ENCODE measurements at places on chromosomes 13 and 19.

DNA sequence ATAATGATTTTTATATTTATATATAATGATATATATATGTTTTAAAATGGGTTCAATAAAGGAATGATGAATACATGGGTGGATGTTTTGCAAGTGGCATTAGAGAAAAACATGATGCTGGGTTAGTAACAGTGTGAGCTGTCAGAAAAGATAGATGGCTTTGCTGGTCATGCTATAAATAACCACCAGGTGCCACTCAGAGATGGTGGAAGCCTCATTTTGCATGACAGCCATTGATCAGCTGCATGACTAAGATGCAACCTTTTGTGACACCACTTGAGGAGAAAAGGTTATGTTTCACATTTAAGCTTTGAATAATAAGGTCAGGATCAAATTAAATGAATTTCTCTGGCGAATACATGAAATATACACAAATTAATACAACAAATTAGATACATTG is 737.7 kb downstream of the PCDH9 start:
- DNase-seq = no peak

GRCh38 chr19:33795370-33796163 is 1.1 kb upstream of the KCTD15 start:
- DNase-seq = peak; percentile 39

GRCh38 chr13:43057653-43058317 is 34.4 kb downstream of the DNAJC15 start:
- no peak for DNase-seq

DNA sequence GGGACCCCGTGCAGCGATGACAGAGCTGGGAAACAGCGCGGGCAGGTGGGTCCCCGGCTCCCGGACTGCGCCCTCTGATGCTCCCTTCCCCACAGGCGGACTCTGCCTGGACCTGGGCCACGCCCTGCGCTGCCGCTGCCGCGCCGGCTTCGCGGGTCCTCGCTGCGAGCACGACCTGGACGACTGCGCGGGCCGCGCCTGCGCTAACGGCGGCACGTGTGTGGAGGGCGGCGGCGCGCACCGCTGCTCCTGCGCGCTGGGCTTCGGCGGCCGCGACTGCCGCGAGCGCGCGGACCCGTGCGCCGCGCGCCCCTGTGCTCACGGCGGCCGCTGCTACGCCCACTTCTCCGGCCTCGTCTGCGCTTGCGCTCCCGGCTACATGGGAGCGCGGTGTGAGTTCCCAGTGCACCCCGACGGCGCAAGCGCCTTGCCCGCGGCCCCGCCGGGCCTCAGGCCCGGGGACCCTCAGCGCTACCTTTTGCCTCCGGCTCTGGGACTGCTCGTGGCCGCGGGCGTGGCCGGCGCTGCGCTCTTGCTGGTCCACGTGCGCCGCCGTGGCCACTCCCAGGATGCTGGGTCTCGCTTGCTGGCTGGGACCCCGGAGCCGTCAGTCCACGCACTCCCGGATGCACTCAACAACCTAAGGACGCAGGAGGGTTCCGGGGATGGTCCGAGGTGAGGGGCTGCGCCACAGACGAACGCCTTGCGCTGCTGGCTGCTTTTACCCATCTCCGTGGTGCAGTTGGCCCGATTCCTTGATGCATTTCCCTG is 7.8 kb upstream of the SELENOV start:
- peak; percentile 30 for DNase-seq

- no peak for DNase-seq
Measured at GRCh38 chr13:47672245-47673008, 328.6 kb downstream of the SUCLA2 start.

- no peak for DNase-seq
Measured at GRCh38 chr19:15245370-15246197, 13.3 kb upstream of the EPHX3 start.

DNA sequence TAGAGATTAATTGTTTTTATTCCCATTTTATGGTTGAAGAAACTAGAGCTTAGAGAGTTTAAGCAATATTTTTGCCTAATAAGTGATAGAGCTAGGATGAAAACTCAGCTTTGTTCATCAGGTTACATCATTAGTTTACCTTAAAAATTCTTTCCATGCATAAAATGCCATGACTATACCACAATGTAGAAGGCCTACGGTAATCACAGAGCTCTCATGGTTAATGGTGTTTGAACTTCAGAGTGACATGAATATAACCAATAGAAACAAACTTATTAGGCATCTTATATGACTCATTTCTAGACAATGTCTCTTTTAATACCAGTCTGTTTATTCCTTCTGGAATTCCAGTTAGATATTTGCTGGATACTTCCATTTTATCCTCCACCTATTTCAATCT is 78.5 kb downstream of the FGF9 start:
- no peak for DNase-seq

DNA sequence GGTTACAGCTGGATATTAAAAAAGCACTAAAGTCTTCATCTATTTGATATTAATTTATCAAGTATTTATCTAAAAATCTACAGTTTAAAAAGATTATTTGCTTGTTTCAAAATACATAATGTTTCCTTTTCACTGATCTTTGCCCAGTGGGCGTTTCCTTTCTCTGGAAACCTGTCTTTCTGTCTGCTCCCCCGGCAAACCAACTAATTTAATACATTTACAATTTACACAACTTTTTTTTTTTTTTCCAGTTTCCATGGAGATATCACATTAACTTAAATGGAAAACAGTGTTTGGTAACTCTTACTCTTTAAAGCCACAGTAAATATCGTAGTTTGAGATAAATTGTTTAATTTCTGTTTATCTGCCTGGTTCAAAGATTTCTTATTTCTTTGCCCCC is 5.3 kb downstream of the GPC6 start:
- DNase-seq = no peak

DNA sequence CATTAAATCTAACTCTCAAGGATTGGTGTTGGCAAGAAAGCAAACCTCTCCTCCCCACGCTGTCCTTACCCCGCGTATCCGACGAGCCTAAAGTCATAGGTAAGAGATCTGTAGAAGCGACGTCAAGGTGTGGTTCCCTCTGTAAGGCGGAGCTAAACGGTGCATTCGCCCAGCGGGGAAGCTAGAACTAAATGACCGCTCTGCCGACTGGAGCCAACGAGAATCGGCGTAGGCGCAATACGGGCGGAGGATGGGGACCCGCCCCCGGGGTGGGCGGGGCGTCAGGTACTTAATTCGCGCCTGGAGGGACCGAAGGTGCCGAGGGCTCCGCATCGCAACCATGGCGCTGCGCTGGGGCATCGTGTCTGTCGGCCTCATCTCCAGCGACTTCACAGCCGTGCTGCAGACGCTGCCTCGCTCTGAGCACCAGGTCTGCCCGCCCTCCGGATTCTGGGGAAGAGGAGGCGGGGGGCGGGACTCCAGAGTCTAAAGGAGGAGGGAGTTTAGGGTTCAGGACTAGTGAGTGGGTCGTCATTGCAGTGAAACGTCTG is at the start of gene DHDH:
DHDH (plus strand) TSS at position 318 of the 551 bp plus-strand sequence; CDS start at position 341, 23 bp downstream.
- DNase-seq = peak; percentile 57

- no peak for DNase-seq
Measured at GRCh38 chr13:33633701-33634545, 184.0 kb upstream of the RFC3 start.

GRCh38 chr19:42068756-42069571 is 1.0 kb downstream of the GRIK5 start:
- no peak for DNase-seq

- DNase-seq = no peak
Measured at GRCh38 chr13:30466841-30467252, 1.1 kb upstream of the HMGB1 start.

GRCh38 chr13:106804991-106805390 is 237.1 kb upstream of the ARGLU1 start:
- DNase-seq = no peak

GRCh38 chr19:14432791-14433553 is at the start of gene PKN1:
Gene PKN1, plus strand, starts transcription at chr19:14433306. Its CDS starts 216 bp downstream, at chr19:14433522.
- no peak for DNase-seq

- DNase-seq = no peak
Measured at GRCh38 chr13:111920306-111920931, 146.5 kb upstream of the SOX1 start.

- peak; percentile 30 for DNase-seq
Measured at GRCh38 chr19:12723641-12724426, at the start of gene TNPO2. Gene TNPO2, minus strand, starts transcription at chr19:12723932. Its CDS starts 2,955 bp downstream, at chr19:12720977.

- DNase-seq = no peak
Measured at GRCh38 chr13:38824342-38824741, 137.5 kb downstream of the FREM2 start.

DNA sequence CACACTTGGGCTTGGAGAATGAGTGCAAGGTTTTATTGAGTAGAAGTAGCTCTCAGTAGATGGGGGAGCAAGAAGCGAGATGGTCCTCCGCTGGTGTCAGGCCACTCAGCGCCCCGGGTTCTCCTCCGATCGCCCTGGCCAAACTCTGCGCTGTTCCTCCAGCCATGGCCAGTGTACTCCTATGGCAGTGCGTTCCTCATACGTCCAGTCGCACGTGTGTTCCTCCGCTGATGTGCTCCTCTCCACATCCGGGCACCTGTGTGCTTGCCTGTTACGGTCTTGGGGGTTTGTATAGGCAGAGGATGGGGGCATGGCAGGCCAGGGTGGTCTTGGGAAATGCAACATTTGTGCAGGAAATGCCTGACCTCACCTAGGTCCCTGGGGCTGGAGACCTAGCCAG is 1899.4 kb downstream of the PCDH9 start:
- no peak for DNase-seq

DNA sequence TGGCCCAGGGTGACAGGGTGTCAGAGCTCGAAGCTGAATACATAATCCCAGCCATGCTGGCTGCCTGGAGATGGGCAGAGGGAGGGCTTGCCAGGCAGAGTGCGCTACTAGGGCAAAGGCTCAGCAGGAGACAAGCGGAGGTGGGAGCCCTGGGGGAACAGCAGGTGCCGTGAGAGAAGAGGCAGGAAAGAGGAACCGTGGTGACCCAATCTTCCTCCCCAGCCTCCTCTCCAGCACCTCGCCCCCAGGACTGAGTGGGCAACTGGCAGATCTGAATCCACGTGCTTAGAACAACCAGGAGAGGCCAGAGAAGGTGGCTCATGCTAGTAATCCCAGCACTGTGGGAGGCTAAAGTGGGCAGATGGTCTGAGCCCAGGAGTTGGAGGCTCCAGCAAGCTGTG is 11.0 kb upstream of the CCL25 start:
- DNase-seq = no peak

Measured in occipital lobe (tissue), 3 donors.